ENCODE measurements at places on chromosomes 11 and 22.

- DNase-seq: no peak
Observed at GRCh38 chr22:22213231-22213630, 31.4 kb upstream of the VPREB1 start.

- no peak for DNase-seq
Observed at GRCh38 chr22:25909614-25910387, 167.8 kb downstream of the MYO18B start.

DNA sequence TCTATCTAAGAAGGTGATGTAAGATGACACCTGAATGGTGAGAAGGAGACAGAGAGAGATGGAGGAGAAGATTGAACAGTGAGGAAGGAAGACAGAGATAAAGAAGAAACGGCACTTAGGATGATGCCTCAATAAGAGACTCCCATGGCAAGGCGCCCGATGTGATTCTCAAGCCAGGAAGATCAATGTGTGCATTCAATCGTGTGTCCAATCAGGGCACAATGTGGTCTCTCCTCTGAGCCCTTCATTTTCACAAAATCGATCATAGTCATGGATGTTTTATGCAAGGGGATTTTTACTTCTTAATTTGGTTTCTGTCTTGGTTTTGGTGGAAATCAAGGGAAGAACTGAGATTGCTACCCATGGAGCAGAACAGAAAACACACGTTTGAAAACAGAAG lies 19.9 kb upstream of the TMPRSS13 start:
- DNase-seq: no peak

- DNase-seq: no peak
Observed at GRCh38 chr22:24337894-24338645, 67.4 kb downstream of the SPECC1L start.

GRCh38 chr11:36507824-36508489 lies 2.1 kb downstream of the TRAF6 start:
- no peak for DNase-seq

GRCh38 chr11:92125321-92125720 lies 99.3 kb upstream of the FAT3 start:
- DNase-seq: no peak

- DNase-seq: no peak
Observed at GRCh38 chr22:24089951-24090350, 78.8 kb downstream of the CABIN1 start.

GRCh38 chr11:8082391-8083087 lies 1.5 kb downstream of the TUB start:
- no peak for DNase-seq

GRCh38 chr11:97019305-97019704 lies 629.5 kb downstream of the JRKL start:
- no peak for DNase-seq
